Stimulated activated CD4-positive, alpha-beta T cell treated with anti-CD3 and anti-CD28 coated beads, Interleukin-2, amount 100 ng/mL, for 24 hours (primary cell): ENCODE measurements at places on chromosomes 3 and 15.

GRCh38 chr15:62649793-62650420 lies 392.6 kb upstream of the TPM1 start:
- no peak for DNase-seq

- peak; percentile 2 for DNase-seq
Measured at GRCh38 chr3:81910244-81910852, 148.9 kb upstream of the GBE1 start.

DNA sequence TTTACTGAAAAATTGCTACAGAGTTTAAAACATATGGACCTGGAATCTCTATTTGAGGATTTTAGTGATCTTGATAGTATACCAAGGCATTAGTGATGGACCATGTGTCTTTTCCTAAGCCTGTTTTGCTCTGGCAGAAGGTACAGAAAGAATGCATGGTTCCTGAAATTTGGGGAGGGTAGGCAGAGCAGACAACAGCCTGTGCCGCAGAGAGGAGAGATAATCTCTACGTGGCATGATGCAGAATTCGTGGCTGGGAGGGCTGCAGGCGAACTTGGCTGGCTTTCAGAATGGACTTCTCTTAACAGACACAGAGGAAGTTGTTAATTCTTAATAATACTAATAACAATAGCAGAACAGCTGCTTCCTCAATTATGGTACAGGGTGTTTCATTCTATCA lies 137.5 kb upstream of the FOXB1 start:
- no peak for DNase-seq

DNA sequence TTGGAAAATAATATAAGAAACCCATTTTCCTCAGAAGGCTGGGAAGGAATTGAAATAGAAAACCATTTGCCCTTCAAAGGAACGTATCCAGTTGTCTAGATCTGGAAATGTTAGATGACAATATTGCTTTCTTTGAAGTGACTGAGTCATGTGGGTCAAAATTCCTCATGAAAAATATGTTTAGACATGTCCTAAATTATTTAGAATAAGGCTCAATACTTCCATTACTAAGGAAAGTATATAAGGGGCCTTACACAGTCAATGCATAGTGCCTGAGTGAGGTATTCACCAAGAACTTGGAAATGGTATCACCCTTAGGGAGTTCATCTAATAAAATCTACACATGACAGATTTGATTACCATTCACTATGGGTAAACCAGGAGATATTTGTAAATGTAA lies 619.8 kb upstream of the KCNMB2 start:
- DNase-seq, result no peak

GRCh38 chr15:26453914-26454313 lies 319.0 kb downstream of the GABRB3 start:
- no peak for DNase-seq

DNA sequence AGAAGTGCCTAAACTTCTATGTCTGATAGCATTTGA lies at the start of gene TP63:
TP63 (plus strand) TSS at position 17 of the 36 bp plus-strand sequence. CDS start 127 bp downstream, outside the sequence.
- DNase-seq, result no peak

GRCh38 chr3:169822983-169823382 lies 10.3 kb upstream of the LRRC34 start:
- DNase-seq, result no peak

DNA sequence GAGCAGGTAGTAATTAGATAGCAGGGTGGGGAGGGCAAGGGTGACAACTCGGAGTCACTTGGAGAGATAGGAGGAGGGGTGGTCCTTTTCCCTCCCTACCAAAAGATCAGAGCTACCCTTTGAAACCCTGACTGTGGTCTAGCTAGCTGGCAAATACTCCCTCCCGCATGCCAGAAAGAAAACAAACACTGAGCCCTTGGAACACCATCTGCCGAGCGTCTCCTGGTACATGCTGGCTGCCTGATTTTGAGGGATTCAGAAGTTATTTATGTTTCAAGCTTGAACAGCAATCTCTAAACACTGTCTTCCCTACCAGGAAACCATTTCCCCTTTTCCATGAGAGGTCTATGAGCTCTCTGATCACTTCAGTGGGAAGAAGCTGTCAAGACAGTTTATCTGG lies 291.6 kb upstream of the CFAP20DC start:
- DNase-seq, result no peak
